ENCODE measurements at places on chromosomes 6 and 20.
A peak's percentile ranks its signal among the peaks of the same experiment; 100 is the strongest.

GRCh38 chr20:37567671-37568588 lies 40.3 kb upstream of the BLCAP start:
- DNase-seq: no peak

DNA sequence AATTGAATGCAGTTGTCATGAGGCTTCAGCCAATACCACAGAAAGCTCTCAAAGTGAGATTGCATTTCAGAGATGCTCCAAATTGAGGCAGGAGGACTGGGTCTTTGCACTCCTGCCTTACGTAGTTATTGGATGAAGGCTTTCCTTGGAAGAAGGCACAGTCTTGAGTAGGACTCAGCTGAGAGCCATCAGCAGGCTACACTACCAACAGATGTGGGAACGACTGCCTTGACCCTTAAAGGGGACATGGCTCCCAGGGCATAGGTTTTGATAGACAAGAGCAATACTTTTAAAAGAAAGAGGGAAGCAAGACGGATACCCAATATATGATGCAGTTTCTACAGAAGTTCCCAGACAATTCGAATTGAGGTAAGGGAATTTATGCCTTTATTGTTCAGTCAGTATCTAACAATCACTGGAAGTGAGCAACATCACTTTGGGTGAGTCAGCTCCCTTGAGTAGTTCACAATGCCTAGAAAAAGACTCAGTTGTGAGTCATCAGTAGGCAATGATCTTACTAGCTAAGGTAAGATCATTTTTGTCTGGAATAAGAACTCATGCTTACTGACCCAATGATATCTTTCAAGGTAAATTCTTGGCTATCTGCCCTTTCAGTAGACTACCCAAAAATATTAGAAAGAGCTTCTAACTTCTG lies 390.8 kb downstream of the GJA1 start:
- DNase-seq: no peak

DNA sequence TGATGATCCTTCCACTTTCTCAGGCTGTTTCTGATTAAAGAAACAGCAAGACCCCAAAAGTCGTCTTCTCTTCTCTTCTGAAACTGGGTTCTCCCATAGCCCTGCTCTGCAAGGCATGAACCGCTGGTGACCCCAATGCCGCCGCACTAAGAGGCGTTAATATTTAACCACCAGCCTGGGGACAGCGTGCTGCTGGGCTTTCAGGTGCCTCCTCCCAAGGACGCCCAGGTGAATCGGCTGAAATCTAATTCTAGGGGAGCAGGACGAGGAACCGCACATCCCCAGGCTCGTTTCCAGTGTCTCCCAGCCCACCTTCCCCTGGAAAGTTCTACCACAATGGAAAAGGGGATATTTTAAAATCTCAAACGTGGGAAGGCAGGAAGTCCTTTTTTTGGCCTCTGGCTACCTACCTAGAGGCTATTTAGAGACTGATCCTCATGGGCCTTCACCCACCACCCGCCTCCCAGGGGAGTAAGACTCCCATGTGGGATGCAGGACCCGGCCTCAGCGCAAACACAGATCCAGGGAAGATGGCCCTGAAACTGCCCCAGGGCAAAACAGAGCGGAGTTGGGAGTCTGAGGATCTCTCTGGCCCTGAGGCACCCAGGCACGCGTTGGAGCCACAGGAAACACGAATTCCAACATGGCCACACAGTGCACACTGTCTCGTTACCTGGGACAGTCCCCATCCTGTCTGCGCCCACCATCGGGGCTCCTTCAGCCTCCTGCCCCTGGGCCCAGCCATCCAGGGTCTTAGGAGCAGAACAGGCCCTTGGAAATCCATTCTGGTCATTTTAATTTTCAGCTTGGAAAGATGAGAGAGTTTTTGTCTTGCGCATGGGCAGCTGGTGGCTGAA lies 56.2 kb downstream of the BMP7 start:
- DNase-seq: no peak

GRCh38 chr6:42086046-42087035 lies 36.0 kb downstream of the TAF8 start:
- no peak for DNase-seq

DNA sequence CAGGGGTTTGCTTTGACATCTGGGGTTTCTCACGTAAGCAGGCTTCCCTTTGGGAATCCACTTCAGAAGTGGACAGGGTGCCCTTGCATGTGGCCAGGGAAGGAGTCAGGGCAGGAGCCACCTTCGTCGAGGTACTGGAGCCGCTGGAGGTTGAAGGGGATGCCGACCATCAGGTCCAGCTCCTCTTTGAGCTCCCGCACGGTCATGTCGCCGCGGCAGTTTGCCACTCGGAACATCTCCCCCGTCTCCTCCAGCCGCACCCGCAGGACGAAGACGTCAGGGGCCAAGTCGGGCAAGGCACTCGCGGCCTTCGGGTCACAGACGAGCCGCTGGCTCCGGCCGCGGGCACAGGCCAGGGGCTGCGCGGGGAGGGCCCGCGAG lies 360 bp downstream of the ANKRD60 start:
- no peak for DNase-seq

DNA sequence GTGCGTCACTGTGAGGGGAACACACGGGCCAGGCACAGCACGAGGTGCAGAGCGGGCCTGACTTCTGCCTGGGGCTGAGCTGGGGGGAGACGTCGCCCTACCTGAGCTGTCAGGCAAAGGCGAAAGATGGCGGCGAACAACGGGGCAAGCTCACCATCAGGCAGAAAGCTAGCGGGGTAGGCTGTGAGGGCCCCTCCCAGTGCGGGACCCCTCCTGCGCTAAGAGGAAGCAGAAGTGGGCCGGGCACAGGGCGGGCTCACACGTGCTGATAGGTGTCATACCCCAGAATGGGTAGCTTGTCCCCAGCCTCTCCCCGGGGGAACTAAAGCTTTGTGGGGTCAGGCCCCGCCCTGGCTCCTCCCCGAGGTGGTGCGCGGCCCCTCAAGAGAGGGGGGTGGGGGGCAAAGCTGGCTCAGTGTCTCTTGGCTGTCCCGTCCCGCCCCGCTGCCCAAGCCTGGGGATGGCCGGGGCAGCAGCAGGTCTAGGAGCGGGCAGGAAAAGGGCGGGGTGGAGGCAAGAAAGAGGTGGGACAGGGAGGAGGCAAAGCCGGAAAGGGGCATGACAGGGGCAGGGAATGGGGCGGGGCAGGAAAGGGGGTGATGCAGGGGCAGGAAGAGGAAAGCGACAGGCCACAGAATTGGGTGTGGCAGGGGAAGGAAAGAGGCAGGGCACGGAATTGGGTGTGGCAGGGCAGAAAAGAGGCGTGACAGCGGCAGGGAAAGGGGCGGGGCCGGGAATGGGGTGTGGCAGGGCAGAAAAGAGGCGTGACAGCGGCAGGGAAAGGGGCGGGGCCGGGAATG lies 14.7 kb downstream of the UCKL1 start:
- DNase-seq: no peak

- DNase-seq: no peak
Observed at GRCh38 chr6:166691199-166691598, 64.1 kb upstream of the RPS6KA2 start.

DNA sequence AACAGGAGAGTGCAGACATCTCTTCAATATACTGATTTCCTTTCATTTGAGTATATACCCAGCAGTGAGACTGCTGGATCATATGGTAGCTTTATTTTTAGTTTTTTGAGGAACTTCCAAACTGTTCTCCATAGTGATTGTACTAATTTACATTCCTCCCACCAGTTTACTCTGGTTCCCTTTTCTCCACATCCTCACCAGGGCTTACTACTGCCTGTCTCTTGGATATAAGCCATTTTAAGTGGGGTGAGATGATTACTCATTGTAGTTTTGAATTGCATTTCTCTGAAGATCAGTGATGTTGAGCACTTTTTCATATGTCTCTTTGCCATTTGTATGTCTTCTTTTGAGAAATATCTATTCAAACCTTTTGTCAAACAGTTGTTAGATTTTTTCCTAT lies 64.9 kb upstream of the HMGCLL1 start:
- DNase-seq: no peak

DNA sequence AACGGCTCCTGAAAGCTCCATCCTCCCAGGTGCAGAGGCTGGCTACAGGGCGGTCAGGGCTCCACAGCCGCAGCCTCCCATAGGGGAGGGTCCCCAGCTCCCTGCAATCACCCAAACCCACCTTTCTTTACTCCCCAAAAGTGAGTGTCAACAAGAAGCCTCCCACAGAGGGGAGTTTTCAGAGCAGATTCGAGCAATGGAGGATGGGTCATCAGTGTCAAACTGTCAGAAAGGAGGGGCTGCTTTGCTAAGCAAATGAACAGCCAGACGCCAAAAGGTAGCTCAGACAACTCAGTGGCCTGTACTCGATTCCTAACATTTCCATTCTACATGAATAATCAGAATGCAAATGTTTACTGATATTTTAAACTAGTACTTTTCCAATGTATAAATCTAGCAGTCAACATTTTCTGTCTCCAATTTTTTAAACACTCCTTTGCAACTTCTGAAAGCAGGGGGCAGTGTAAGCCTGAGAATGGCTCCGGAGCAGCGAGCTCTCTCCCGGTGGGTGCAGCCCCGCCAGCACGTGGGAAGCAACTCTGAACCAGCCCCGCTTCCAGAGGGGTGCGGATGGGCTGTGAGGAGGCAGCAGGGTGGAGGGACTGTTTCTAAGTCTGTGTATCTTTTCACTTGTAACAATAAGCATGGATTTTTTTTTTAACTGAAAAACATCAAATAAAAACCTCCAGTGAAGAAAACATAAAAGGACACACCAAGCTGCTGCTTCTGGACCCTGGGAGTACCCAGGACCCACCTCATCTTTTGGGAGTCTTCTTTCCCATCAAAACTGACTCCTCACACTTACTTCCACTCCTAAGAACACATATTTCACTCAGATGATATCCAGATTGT lies 54.9 kb downstream of the TAF4 start:
- peak; percentile 9 for DNase-seq

DNA sequence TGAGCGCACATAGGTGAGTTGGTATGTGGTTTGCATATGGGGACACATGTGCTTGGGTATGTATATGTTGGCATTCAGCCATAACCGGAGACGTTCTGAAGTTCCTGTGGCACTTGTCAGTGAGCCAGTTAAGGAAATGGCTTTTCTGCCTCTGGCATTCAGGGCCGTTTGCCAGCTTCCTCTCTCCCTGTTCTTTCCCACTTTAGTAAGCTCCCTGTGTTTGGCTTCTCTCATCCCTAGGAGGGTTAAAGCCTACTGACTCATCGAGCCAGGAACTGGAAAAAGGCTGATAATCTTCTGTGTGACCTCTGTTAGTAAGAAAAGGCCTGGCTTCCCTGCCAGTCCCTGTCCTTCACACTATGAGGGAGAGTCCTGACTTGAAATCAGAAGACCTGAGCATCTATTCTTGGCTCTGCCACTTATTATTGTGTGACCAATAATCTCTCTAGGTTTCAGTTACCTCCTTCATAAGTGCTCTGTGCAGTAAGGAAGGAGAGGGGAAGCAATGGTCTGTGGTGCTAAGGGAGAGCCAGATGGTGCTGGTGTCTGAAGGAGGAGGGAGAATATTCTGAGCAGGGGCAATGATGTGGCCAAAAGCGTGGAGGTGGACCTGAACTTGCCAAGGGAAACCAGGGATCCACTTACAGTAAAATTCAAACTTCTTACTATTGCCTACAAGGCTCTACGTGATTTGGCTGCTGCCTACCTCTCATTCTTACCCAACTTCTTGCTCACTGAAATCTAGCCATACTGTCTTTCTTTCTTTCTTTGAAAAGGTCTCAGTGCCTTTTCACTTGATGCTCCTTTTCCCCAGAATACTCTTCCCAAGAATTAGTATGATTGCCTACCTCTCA lies 31.4 kb downstream of the ACSS2 start:
- DNase-seq: no peak

DNA sequence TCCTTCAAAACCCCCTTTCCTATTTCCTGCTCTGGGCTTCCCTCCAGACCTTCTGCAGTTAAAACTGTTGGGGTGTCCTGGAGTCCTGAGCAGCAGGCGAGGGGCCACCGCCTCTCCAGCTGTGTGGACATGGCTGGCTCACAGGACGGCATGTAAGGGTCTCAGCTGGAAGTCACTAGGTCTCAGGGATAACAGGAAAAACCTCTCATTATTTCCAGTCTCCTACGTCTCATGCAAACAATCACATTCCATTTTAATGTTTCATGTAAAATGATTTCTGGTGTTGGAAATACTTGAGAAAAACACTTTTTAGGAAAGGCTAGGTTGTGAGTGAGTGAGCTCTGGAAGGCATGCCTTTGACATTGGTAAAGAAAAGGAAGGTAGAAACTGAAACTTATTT lies 158.7 kb downstream of the SCML4 start:
- DNase-seq: no peak

DNA sequence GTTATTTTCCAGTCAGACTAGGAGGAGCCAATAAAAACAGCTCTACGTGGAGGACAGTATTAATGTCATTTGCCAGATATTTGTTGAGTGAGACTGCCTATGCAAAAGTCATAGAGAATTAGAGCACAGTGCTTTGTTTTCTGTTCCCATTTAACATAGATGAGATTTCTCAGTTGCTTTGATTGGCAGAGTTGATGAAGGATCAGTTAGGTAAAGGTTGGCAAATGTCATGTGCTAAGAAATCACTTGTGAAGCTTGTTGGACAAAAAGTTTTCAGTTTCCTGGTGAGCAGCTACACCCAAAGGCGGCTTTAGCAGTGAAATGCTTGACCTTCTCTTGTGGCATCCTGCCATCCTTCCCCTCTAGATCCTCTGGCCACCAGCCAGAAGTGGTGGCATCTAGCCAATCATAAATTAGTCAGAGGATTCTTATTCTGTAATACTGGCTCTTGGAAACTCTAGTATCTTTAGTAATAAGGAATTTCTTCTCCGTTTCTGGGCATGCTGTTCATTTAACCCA lies 37.0 kb downstream of the BCKDHB start:
- no peak for DNase-seq

DNA sequence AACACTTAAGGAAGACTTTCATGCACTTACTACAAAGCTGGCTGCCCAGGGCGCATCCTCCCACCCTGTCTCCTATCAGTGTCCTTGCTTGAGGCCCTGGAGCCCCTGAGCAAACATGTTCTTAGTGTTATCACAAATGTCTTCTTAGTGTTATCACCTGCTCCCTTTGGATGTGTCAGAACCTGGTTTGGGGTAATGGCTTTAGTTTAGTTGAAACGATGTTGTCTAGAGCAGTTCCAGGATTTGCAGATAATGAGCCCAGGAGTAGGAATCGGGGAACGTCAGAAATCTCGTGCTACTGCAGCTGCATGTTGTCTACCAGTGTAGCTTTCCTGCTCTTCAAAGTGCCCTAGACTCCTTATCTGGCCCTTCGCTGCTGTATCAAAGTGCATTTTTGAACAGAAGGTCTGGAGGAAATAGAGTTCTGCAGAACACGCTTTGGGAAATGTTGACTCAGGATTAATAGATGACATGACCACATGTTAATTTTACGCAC lies 69.6 kb downstream of the PHACTR2 start:
- DNase-seq: no peak

GRCh38 chr6:143457563-143458359 lies 7.2 kb downstream of the PEX3 start:
- DNase-seq: no peak
